ENCODE measurements at places on chromosomes 6 and 20.

- DNase-seq = no peak
These were observed 8.7 kb downstream of the SGK2 start for GRCh38 chr20:43567477-43567876.

DNA sequence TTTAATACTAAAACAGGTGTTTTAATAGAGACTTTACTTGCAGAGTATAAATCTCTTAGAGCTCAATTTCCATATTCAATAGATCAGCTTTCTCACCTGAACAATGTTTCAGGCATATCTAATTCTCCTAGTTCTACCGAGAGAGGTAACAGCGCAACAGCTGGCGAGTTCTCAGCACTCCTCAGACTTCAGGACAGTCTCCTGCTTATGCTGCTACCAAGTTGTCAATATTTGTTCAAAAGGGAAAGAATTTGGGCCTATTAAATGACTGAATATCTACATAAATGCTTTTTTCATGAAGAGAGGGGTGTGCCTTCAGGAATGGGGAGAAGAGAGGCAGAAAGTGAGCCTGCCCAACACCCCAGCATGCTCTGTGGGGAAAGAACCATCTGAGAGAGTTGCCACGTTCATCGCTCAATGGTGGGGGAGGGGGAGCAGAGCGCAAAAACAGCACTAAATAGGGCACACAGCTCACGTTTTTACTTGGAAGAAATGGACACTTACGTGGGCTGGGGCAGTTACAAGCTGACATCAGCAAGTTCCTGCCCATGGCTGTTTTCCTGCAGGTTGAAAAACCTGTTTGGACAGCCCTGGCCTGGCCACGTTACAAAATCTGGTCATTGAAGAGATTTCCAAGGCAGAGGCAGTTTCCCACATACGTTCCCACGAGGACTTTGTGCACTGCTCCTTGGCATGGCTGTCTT lies 38.0 kb downstream of the EZR start:
- DNase-seq = no peak

- DNase-seq = peak; percentile 80
These were observed 12.5 kb downstream of the ITPR3 start for GRCh38 chr6:33633462-33634158.

DNA sequence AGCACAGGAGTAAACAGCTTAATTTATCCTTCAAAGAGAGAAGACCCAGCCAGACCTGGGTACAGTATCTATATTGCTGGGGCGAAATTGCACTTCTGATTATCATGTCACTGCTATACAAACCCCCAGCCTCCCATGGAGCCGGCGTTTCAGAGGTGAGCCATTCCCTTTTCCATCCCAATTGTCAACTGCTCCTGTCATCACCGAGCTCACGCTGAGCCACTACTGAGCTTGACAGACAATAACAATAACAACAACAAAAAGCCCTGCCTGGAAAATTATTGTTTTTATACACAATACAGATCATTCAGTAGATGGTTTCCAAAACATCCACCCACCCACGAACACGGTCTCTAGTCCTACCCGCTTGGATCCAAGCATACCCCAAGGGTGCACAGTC lies 129.0 kb upstream of the JARID2 start:
- no peak for DNase-seq

- DNase-seq = no peak
These were observed 95.5 kb downstream of the PREX1 start for GRCh38 chr20:48732081-48732829.

- DNase-seq = no peak
These were observed 205.2 kb downstream of the BMP7 start for GRCh38 chr20:57061051-57061900.

GRCh38 chr20:7146552-7147219 lies 379.2 kb downstream of the BMP2 start:
- DNase-seq = no peak

GRCh38 chr20:47411161-47411560 lies 54.7 kb upstream of the ZMYND8 start:
- DNase-seq = no peak

DNA sequence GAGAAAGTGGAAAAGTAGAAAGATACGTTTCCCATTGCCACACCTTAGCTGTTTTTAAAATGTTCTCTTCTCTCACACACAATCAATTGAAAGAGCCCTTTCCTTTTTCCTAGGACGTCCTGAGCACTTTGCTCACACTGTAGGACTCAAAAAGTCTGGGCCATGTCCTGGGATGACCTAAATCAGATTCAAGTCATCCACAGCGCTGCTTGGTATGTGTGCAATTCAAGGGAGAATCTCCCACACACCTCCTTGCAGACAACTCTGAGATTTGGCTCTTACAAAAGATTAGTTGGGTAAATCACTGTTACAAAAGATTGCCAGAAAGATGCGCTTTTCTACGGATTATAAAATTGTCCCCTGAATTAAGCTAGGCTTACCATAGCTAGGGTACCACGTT lies 130.1 kb downstream of the RNASET2 start:
- DNase-seq = no peak
